ENCODE measurements at places on chromosomes 3 and 15.

DNA sequence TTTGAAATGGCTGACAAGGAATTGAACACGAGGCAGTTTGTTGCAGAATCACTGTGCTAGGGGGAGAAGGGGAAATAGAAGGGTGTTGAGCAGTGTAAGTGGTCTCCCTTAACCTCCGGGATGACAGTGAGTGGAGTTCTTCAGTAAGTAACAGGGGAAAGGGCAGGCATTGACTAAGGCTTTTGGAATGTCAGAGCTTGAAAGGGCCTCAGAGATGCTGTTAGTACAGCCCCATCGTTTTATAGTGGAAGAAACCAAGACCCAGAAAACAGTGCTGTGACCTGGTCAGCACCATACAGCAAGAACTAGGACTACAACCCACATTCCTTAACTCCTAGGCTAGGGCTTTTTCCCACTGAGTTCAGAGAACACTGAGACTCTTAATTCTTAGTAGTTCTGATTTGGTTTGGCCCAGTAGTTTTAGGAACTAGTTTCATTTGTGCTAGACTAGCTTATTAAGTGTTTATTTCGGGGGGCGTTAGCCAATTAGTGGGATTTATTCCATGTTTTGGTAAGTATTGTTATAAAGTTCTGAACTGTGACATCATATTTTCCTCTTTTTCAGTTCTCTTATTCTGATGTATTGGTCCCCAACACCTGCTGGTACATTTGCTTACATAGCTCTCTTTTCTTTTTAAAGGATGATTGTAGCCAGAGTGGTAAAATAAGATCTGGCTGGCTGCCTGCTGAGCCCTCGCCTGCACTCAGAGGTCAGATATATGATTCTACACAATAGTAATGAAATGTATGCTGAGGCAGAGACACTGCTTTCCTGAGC is 34.2 kb downstream of the RAB11A start:
- DNase-seq = no peak

DNA sequence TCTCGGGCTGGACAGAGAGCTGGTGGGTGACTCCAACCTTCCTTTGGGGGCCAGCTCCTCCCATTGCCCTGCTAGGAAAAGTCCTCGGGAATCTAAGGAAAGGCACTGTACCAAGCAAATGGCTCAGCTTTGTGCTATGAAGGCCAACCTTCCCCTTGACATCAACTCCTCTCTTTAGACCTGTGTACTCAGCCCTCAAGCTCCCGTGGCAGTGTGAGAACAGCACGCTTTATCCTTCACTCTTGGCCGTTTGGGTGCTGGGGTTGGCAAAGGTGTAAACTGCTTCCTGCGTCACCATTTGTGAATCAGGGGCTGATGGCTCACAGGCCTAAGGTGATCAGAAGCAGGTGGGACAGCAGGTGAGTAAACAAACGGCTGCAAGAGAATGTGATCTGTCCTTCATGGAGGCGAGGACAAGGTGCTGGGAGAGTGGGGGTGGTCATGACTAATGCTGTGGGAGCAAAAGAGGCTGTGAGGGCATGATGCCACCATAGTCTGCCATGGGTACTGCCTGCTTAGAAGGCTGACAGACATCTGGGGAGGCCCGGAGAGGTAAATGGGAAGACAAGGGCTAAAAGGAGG is 165.2 kb upstream of the TPM1 start:
- no peak for DNase-seq

- DNase-seq = no peak
These were observed 7.3 kb downstream of the TMEM158 start for GRCh38 chr3:45218578-45219390.

GRCh38 chr3:22490747-22491146 is 712.4 kb upstream of the UBE2E2 start:
- DNase-seq = no peak

- no peak for DNase-seq
These were observed 1057.2 kb downstream of the NAALADL2 start for GRCh38 chr3:175916191-175916934.

GRCh38 chr3:195236076-195236798 is 34.7 kb downstream of the XXYLT1 start:
- no peak for DNase-seq

DNA sequence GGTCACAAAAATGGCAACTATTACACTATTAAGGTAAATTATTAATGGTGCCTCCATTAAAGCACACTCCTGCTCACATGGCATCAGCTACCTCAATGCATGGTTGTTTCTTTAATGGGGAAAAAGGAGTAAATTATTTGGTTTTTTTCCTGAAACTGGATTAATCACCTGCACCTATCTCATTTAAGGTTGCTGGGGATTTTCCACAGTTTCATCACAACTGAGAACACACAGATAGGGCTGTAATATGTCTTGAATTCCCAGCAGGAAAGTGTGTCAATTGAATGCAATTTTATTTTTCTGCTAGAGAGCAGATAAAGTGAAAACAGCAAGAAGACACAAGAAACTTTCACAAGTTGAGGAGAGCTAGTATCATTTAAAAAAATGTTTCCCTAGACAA is 36.4 kb downstream of the RFTN1 start:
- no peak for DNase-seq

- no peak for DNase-seq
These were observed 65.3 kb downstream of the CPN2 start for GRCh38 chr3:194285850-194286197.

DNA sequence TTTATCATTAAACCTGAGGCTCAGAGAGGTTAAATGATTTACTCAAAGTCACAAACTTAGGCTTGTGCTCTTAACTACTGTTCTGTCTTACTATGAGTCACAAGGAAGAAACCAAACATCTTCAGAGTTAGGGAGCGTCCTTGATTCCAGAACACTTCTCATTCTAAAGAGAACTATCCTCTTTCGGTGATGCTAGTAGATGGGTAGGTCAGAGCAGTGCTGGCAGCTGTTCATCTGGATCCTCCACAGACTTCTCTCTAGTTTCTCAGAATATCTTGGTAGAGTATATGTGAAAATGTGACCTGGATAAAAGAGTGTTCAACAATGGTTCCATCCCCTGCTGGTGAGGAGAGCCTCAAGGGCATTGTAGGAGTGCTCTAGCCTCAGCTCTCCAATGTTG is 3.3 kb downstream of the ARL6IP5 start:
- DNase-seq = no peak

DNA sequence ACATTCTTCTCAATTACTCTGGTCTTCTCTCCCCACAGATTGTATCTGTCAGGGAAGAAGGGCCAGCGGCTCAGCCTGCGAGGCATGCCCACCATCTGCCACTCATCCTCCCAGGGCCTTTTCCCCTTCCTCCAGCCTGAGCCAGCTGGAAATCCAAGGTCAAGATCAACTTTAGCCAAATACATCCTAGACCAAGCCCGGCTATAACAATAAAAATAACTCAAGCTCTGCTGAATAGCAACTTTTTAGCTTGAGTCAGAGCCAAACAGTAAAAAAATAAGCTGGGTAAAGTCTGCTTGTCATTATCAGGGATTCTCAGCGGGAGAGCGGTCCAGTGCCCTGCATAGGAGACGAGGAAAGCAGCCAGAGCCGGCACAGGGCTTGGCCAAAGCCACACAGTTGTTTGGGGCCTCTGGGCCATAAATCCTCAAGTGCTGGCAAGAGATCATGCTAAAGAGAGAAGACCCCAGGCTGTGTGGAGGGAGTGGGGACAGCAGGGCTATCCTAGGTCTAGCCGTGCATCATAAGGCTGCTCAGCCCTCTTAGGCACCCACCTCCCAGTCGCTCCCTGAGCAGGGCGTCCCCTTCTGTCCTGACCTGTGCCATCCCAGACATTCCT is 76.2 kb upstream of the HERC1 start:
- no peak for DNase-seq

- DNase-seq = no peak
These were observed 182.2 kb downstream of the NTRK3 start for GRCh38 chr15:88074386-88074785.

GRCh38 chr3:134029256-134029733 is 430 bp downstream of the SLCO2A1 start:
- no peak for DNase-seq
